ENCODE measurements at places on chromosomes 12 and 14.

- DNase-seq = no peak
These were observed 4.5 kb downstream of the DAO start for GRCh38 chr12:108884116-108885012.

DNA sequence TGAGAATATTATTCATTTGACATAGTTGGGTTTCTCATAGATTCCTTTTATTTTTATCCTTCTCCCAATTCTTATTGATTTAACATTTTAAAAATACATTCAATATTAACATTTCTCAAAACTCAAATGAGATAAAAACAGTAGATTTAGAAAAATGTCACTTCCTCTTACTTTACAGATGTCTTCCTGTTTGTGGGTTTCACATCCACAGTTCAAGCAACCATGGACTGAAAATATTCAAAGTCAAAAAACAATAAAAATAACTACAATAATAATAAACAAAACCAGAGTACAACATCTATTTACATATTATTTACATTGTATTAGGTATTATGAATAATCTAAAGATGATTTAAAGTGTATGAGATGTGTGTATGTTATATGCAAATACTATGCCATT lies 111.3 kb upstream of the SLC16A7 start:
- DNase-seq = no peak

GRCh38 chr12:31362115-31362758 lies 36.3 kb upstream of the SINHCAF start:
- no peak for DNase-seq

DNA sequence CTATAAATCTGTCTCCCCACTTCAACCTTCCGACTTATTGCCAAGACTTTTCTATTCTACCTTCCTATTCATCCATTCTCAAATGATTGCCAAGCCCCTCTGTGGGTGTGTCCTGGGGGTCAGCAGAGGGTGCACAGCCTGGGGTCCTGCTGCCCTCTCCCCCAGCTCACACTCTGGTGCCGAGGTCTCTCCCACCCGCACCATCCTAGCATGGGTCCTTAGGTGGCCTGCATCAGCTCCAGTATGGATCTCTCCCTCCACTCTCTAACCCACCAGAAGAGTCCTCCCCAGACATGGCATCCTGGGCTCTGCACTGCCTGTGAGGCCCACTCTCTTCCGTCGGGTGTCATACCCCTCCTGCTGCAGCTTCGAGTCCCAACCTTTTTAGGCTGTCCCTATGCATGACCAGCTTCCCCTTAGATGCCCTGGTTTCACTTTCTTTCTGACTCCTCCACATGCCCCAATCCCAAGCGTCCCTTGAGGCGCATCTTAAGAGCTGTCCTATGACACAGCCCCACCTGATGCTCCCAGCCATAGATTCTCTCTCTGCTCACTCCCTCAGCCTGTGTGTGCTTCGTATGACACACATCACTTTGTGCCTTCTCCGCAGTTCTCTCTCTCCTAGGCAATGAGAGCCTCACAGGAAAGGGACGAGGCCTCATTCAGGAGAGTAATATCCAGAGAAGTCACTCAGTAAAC lies 43.9 kb downstream of the GIT2 start:
- no peak for DNase-seq

GRCh38 chr12:68958322-68958721 lies 25.4 kb upstream of the CPM start:
- no peak for DNase-seq

DNA sequence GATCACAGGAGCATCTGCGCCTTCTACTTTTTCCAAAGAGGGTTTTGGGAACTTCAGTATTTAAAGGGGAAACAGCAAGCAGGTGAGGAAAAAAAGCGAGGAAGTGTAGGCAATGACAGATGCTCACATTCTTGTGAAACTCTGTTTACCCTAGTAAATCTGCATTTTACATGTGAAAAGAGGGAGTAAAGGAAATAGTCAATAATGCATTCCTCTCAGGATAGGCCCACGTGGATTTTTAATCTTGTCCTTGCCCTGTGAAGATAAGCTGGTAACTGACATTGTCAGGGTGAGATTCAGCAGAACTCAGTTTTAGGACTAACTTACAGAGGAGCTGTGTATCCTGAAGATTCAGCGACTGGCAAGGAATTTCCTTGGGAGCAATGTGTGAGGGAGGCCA lies 1119.2 kb upstream of the TMEM132C start:
- no peak for DNase-seq

- DNase-seq = no peak
These were observed 6.4 kb upstream of the SLC48A1 start for GRCh38 chr12:47766502-47767215.

GRCh38 chr12:12892681-12893141 lies 1.3 kb downstream of the GPRC5A start:
- DNase-seq = no peak

GRCh38 chr14:87080146-87080545 lies 912.8 kb downstream of the GALC start:
- DNase-seq = no peak

GRCh38 chr14:96089401-96089800 lies 50.2 kb downstream of the C14orf132 start:
- no peak for DNase-seq

DNA sequence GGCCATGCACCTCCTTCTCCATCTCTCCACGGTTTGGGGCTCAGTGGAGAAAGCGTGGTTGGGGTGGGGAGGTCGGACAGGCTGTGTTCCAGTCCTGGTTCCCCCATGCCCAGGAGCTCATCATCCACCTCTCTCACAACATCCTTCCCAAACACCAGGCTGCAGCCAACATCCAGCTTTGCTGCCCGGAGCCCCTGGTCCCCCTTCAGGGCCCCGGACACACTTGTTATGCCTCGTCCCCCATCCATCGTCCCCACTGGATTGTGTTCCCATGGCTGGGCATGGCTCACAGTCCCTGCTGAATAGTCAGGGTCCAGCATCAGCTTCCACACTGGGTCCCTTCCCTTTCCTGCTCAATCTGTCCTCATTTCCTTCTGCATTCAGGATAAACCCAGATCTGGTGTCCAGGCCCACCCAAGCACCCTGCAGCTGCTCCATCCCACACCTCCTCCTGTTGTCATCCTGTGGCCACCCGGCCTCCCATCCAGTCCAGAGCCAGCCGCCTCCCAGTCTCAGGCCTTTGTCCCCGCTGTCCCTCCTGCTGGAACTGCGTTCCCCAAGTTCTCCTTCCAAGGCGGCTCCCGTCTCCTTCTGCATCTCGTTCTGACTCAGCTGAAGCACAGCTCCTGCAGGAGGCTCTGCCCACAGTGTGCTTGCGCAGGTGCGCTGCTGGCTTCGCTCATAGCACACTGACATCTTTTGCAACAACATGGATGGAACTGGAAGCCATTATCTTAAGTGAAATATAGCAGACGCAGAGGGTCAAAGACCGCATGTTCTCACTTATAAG lies 211.4 kb upstream of the RTL1 start:
- no peak for DNase-seq

GRCh38 chr14:64723691-64724577 lies 19.7 kb downstream of the PLEKHG3 start:
- no peak for DNase-seq

DNA sequence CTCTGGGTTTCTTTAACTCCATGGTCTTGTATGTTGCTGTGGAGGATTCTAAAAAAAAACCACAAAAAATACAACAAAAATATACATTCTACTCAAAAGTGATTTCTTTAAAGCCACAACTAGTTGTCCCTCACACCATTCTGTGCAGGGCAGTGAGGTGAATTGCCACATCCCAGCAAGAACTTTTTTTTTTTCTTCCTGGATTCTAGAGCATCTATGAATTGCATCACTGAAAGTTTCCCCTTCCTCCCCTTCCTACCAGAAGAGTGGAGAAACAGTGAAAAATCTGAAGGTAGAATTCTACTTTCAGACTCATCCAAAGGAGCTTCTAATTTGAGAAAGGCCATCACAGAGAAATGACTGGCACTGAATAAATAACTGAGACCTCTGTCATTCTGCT lies 395.3 kb downstream of the AEBP2 start:
- DNase-seq = no peak

GRCh38 chr12:113003636-113004035 lies 25.3 kb downstream of the OAS2 start:
- DNase-seq = no peak

DNA sequence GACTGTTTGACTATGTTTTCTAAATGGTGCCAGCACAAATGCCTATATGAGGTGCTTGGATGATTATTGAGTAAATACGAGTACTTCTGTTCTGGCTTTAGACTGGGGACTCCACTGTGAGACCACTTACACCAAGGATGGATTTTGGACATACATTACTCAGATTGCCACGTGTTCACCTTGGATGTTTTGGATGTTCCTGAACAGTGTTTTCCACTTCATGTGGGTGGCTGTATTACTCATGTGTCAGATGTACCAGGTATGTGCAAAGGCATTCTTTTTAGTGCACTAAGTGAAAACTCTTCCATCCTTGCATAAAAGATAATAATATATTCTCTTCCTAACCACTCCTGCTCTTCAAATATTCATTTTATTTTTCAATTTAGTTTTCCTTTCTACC lies 30.7 kb downstream of the CSRP2 start:
- no peak for DNase-seq

GRCh38 chr12:132510746-132511477 lies 21.0 kb downstream of the FBRSL1 start:
- DNase-seq = no peak

DNA sequence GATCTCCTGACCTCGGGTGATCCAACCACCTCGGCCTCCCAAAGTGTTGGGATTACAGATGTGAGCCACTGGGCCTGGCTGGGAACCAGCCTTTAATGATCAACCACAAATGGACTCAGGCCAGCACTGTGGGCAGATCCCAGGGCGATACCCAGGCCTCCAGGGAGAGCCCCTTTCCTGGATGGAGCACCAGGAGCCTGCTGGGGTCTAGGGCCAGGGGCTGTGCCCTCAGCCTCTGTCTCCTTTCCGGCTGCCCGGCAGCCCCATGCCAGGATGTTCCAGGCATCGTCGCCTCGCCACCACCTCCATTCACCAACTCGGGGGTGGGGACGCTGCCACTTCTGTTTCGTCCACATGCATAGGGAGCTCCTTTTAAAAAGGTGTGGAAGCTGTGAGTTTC lies 2.3 kb downstream of the ADGRD1 start:
- DNase-seq = no peak

DNA sequence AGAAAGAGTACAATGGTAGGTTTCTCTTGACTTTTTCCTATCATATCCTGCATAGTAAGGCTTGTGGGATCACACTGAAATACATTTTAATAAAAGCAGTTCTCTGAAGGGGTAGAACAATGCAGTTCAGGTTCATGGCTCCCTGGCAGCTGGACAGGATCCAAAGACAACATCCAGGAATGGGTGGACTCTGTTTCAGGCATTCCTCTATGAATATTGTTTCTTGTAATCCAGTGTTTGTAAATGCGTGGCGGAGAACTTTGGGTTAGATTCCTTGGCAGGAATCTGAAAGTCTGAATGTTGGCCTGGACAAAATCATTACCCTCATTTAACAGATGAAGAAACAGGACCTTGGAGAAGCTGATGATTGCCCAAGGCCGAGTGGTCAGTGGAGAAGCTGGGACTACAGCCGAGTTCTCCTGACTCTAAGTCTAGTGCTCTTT lies 43.5 kb downstream of the SYNE2 start:
- no peak for DNase-seq

DNA sequence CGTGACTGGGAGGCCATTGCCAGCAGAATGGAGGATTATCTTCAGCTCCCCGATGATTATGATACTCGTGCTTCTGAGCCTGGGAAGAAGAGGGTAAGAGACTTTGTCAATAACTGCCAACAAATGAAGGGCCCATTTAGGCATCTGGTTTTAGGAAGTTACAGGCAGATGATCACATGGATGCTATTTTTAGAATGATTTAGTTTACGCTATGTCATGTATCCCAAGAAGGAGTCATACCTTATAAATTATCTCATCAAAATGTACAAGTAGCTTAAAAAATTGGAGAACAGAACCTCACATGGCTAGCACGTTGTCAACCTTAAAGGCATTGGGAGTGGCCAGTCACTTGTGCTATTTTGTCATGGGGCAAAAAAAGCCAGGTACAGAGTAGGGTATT lies 46.7 kb downstream of the PROX2 start:
- no peak for DNase-seq

DNA sequence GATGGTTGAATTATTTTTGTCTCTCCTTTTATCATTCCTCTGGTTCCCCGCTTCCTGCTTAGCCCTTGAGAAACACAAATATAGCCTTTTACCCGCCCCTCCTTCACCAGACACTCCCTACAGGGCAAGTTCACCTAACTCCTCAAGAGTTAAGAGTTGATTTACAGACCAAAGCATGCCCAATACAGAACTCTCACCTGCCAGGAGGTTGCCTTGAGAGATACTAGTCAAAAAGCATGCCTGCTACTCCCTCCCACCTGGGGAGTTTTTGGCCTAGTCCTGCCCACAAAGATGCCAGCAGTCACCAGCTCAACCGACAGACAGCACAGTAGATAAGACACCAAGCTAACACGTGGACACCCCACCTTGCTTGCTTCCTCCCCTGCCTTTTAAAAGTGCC lies 11.2 kb downstream of the LGMN start:
- no peak for DNase-seq

DNA sequence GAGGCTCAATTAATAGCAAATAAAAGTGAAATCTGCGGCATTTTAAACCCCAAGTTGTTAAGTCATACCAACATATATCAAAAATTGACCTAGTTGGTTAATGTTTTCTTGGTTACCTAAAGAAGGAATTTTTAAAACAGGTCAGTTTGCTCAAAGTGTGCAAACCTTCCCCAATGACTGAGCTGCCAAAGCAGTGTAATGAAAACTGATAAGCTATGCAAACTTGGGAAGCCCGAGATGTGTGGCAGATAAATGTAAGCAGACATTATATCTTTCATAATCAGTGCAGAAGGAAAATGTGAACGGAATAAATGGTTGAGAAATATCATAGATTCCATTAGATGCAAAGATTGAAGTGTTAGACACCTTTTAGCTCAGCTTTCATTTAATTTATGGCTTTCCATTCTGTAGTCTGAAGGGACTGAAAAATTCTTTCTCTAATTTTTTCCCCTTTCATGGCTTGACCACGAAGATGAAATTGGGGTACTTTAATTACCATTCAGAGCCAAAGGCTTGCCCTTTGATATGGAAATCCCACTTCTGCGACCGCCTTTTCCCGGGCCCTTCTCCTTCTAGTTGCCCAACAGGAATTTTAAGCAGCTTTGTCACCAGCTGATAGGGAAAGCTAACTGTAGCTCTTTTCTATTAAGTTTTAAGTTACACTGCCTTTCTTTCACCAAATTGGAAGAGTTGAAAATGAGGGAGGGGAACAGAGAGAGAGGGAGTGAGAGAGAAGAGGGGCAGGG lies 306.6 kb upstream of the SOX5 start:
- no peak for DNase-seq

GRCh38 chr14:64760146-64760755 lies 56.0 kb downstream of the PLEKHG3 start:
- DNase-seq = no peak

- DNase-seq = no peak
These were observed 29.4 kb downstream of the MAX start for GRCh38 chr14:65072937-65073336.
